ENCODE measurements at places on chromosomes 5 and 9. TPM values are rescaled to one million over a fixed set of nuclear protein-coding genes. Genes with fewer than 3 reads are reported as not detected.
A peak's percentile ranks its signal among the peaks of the same experiment; 100 is the strongest.

GRCh38 chr9:105191508-105192121 is 52.8 kb upstream of the SLC44A1 start:
- DNase-seq, result no peak

GRCh38 chr5:98433022-98433421 is 340.4 kb upstream of the RGMB start:
- no peak for DNase-seq

- peak; percentile 34 for DNase-seq
Measured at GRCh38 chr9:109017061-109017460, 3.8 kb upstream of the CTNNAL1 start.

DNA sequence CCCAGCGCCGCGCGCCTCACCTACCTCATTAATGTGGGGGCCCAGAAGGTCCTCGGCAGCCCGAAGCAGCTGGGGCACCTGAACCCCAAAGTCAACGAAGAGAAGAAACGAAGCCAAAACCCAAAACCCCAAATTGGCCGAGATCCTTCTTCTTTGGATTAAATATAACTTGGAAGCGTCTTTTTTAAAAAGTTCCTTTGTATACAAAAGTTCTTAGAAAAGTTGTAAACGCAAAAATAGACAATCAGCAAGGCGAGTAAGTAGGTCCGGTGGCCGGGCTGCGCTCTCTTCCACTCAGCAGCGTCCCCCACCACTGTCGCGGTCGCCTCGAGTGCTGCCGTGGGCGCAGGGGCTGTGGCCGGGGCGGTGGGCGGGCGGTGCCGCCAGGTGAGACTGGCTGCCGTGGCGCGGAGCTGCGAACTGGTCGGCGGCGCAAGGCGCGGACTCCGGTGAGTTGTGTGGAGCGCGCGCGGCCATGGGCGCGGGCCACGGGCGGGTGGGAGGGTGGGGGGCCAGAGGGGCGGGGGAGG is 360 bp downstream of the KLF4 start:
- DNase-seq, result no peak

- DNase-seq, result peak; percentile 94
Measured at GRCh38 chr9:103798620-103799019, 295.5 kb upstream of the SMC2 start.

Gene IL31RA
- 1.0 TPM for total RNA-seq

Gene PCDHA9
- not detected for total RNA-seq

Gene RUFY1
- total RNA-seq, result 85.2 TPM

Gene SEMA5A
- total RNA-seq, result 13.7 TPM

DNA sequence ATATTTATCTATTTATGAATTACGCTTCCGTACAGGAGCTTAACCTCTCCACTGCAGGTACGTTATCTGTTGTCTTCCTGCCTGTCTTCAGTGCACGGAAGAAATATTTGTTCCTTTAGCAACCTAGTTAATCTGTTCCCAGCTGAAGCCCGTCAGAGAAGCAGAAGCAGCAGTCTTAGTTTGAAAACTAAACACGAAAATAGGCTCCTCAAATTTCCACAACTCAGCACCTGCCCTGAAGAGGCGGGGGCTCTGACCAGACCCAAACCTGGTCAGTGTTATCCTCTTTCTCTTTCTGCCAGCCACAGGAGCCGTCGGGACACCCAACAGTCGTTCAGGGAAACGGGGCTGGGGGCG is 462 bp downstream of the NUDCD2 start:
- peak; percentile 51 for DNase-seq

- DNase-seq, result no peak
Measured at GRCh38 chr9:19527663-19528062, 118.9 kb downstream of the ACER2 start.

Gene ZBTB6
- total RNA-seq, result 16.5 TPM

GRCh38 chr9:135811801-135812200 is 95.5 kb downstream of the CAMSAP1 start:
- no peak for DNase-seq

GRCh38 chr9:131943351-131943841 is 136.3 kb downstream of the MED27 start:
- no peak for DNase-seq

DNA sequence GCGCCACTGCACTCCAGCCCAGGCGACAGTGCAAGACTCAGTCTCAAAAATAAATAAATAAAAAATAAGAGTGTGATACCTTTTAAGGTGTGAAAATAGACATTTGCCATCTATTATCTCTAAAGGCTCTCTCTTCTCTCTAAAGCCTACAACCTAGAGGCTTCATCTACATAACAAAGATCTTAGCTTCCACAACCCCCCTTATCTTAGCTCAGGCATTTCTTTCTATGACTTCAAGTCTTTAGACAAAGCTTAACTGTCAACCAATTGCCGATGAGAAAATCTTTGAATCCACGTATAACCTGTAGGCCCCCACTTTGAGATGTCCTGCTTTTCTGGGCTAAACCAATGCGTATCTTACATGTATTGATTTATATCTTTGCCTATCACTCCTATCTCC is 64.9 kb upstream of the ADAMTS19 start:
- DNase-seq, result no peak

Gene FOXD4L3
- not detected for total RNA-seq

DNA sequence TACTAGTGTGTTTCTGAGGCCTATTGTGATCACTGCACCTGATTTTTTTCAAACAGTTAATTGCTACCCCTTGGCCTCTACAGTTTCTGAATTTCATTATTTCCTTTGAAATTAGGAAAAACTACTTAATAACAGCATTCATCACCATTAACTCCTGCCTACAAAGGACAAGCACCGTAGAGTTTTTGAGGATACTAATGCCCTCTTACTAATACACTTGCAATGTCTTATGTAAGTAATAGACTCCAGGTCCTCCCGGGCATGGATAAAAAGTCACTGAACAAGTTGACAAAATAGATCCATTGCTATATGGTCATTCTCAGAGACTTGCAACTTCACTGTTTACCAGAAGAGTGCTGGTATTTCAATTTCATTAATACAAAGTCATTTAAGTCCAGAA is 1172.5 kb downstream of the CDH12 start:
- peak; percentile 70 for DNase-seq

DNA sequence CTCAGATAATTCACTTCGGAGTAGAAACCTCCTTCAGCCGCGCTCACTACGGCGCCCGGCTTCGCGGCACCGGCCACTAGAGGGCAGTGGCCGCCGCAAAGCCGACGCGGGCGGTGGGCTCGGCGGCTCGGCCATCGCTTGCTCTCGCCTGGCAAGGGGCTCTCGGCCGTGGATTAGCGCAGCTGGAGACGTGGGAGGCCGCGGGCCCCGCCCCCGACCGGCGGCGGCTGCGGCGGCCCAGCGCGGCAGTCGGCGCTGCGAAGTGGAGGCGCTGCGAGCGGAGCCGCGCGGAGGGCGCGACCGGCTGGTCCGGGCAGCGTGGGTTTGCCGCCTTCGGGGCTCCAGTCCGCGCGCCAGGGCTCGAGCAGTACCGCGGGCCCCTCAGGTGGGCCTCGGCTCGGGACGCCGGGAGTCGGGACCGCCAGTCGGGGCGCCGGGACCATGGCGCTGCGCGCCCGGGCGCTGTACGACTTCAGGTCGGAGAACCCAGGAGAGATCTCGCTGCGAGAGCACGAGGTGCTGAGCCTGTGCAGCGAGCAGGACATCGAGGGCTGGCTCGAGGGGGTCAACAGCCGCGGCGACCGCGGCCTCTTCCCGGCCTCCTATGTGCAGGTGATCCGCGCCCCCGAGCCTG is at the start of gene SNX18:
Gene SNX18, plus strand, starts transcription at position 248 of the 634 bp plus-strand sequence. Its CDS starts 194 bp downstream, at position 442.
- DNase-seq, result peak; percentile 64

Gene CNTFR
- total RNA-seq, result not detected

DNA sequence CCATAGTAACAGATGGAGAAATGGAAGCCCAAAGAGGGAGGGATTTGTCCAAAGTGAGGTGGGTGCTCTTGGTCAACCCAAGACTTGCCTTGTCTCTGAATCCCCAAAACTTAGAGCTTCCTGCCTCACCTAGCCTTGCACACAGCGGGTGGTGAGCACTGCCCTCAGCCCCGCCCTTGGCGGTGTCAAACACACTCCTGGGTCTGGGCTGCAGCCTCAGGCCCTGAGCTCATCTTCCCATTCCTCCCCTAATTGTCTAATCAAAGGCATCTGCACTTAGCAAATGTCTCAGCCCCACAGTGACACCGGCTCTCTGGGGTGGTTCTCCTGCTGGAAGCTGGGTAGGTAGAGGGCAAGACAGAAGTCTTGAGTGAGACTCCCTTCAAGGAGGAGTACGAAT is 20.9 kb downstream of the FABP6 start:
- DNase-seq, result no peak

Gene ADRA1B
- 5.4 TPM for total RNA-seq
